H4 (cell line): ENCODE measurements at places on chromosomes 3 and 15.

DNA sequence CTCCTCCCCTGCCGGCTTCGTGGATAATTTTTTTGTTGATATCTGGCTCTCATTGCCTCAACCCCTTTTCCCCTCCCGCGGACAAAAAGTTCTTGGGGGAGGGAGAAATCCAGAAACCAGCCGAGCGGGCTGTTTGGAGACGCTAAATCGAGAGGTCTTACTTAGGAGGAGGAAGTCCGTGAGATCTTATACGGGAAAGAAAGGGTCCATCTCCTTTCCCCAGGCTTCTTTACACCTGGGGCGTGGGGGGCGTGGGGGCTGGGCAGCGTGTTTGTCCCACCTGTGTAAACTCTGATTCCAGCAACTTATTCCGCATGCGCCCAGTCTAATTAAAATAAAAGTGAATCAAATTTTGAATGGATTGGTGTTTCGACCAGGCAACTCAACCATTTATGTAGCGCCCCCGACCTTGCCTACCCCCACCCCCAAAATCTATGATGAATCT is 364 bp upstream of the CADPS start:
- no peak for DNase-seq

DNA sequence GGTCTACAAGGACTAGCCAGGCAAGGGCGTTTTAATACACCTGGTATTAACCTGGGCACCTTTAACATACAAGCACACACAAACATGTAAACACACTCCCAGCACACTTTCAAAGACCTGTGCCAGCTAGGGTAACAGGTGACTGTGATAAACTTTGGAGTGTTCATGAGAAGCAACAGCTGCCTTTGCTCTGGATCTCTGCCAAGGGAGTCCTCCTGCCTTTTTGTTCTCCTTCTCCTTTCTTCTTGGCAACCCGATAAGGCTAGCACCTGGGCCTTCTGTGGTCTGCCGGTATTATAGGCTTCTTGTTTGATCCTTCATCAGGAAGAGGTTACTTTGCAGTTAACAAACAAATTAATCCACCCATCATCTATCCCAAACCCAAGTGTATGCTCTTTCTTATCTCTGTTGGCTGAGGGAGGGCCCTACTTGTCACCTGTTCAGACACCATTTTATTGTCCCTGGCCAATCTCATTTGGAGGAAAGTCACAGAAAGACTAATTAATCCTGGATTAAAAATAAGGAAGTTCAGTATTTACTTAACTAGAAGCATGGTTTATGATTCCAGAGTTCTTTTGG is at the start of gene RETNLB:
RETNLB (minus strand) TSS at position 7 of the 579 bp plus-strand sequence. CDS start 225 bp downstream, outside the sequence.
- DNase-seq, result no peak

- no peak for DNase-seq
Observed at GRCh38 chr15:81037952-81038743, 37.4 kb downstream of the TLNRD1 start.

- no peak for DNase-seq
Observed at GRCh38 chr15:52243286-52243685, 52.1 kb upstream of the GNB5 start.

- DNase-seq, result no peak
Observed at GRCh38 chr3:10976770-10977169, 15.8 kb upstream of the SLC6A1 start.
